ENCODE measurements at places on chromosomes 3 and 15. TPM values are rescaled to one million over a fixed set of nuclear protein-coding genes. Genes with fewer than 3 reads are reported as not detected.
A peak's percentile ranks its signal among the peaks of the same experiment; 100 is the strongest.

DNA sequence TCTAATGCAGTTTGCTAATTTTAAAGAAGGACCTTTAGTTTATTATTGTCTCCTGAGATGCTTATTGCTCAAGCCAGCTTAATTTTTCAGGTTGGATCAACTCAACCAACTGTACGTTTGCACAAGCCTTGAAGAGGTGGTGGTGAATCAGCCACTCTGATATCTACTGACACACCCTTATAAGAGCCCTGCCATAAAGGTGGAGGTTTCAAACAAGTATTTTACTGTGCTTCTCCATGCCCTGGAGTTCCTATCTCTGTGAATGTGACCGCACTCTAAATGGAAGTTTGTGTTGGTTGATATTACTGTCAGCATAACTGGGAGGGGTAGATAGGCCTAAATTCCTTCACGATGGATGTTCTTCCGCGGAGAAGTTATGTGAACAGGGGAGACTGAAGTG lies 297.3 kb upstream of the UBE2E1 start:
- no peak for DNase-seq

- no peak for DNase-seq
These were observed 345.8 kb upstream of the ADAMTS9 start for GRCh38 chr3:65033576-65033975.

DNA sequence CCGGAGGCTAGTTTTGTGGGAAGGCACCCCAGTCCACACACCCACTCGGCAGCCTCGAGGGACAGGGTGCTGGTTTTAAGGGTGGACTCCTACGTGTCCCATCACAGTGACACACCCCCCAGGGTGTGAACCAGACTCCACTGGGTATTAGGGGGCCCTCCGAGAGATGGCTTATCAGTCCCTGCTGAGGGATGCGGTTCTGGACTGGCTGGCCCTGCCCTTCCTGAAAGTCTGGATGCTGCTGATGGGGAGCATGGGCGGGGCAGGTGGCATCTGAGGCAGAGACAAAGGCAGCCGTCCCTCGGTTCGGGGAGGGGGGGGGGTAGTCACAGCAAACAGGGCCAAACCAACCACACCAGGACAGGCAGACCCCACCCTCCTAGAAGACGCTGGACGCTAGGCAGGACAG lies 939 bp upstream of the ULK3 start:
- no peak for DNase-seq

- DNase-seq = no peak
These were observed 216.9 kb upstream of the THBS1 start for GRCh38 chr15:39363761-39364586.

- no peak for DNase-seq
These were observed 222.2 kb upstream of the ARPP21 start for GRCh38 chr3:35417080-35417479.

DNA sequence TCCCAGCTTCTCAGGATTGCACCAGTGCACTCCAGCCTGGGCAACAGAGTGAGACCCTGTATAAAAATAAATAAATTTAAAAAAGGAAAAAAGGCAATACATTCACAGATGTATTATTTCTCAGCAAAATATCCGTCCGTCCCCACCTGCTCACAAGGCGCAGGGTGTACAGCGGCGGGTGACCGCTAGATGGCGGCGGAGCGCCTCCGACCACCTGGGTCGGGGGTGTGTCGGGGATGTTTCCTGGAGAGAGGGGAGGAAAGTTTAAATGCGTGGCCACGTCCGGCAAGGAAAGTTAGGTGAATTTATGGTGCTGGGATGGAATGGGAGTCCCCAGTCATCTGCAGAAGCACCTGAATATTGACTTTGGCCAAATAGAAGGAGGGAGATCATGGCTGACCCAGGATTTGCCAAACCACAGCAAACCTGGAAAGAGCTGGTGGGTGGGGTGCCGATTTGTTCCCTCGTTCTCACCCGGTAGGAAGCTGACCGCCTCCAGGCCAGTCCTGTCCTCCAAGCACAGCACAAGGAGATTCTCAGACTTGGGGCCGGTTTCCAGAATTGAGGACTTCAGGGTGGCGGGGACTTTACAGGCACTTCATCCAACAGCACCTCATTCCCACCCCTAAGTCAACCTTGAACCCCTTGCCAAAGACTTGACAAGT lies 88.3 kb downstream of the TMEM266 start:
- DNase-seq = peak; percentile 62

DNA sequence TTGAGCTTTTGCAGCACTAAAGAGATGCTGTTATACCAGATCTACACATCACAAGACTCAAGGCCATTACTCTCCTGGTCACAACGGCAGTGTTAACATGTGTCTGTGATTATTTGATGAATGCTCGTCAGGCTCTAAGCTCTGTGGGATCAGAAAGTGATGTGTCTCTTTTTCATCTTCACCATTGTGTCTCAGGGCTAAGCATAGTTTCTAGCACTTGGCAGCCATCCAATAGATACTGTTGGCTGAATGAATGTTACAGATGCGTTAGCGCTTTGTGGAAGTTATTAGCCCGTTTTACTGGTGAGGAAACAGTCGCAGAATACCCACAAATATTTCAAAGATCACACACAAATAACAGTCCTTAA lies 1.2 kb upstream of the FAM81A start:
- no peak for DNase-seq

DNA sequence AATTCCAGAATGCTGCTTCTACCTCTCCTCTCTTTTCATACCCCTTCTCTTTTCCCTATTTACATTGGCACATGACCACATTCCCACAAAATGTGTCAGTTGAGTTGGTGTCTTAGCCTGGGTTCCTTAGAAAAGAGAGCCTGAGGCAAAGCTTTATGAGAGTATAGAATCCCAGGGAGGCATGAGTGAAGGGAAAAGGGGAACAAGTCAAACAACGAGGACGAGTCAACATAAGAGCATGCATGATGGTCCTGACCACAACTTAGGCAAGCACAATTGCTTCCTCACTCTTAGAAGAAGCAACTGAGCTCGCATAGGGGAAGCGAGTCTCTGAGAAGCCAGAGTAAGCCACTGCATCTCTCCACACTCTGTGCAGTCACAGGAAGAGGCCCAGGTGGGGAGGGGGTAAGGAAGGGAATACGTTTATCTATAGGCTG lies 15.4 kb upstream of the ZNF774 start:
- DNase-seq = no peak

- DNase-seq = no peak
These were observed 50.0 kb upstream of the TBC1D23 start for GRCh38 chr3:100210772-100211135.

GRCh38 chr15:65304381-65305149 lies at the start of gene RNU5B-1:
Gene RNU5B-1 (plus strand): TSS chr15:65304677.
- peak; percentile 56 for DNase-seq

Gene XCR1
- not detected for total RNA-seq

Gene NR1I2
- total RNA-seq = 0.20 TPM

Gene TRAK1
- 23.8 TPM for total RNA-seq

Gene ECE2
- total RNA-seq = not detected

Gene INO80
- total RNA-seq = 28.5 TPM
